Activated T-cell treated with anti-CD3 and anti-CD28 coated beads, Interleukin-2, amount 50 U/mL, for 72 hours (primary cell): ENCODE measurements at places on chromosomes 13 and 19. TPM values are rescaled to one million over a fixed set of nuclear protein-coding genes. Genes with fewer than 3 reads are reported as not detected.

Gene CDX2
- not detected for total RNA-seq

Gene COL5A3
- 1.1 TPM for total RNA-seq

Gene FFAR2
- total RNA-seq: not detected

Gene KLK15
- total RNA-seq: not detected

Gene MCEMP1
- total RNA-seq: not detected

Gene SLC7A9
- 0.28 TPM for total RNA-seq

Gene OR4F17
- total RNA-seq: not detected

Gene PCP2
- 1.9 TPM for total RNA-seq

Gene GFY
- not detected for total RNA-seq

- peaks cover 13% of the 10 kb centered on the region for H3K27me3 ChIP-seq
- H3K36me3 ChIP-seq: no peaks in the 10 kb centered on the region
- no peak for DNase-seq
Observed at GRCh38 chr19:33325920-33326319, 23.6 kb upstream of the CEBPA start.

DNA sequence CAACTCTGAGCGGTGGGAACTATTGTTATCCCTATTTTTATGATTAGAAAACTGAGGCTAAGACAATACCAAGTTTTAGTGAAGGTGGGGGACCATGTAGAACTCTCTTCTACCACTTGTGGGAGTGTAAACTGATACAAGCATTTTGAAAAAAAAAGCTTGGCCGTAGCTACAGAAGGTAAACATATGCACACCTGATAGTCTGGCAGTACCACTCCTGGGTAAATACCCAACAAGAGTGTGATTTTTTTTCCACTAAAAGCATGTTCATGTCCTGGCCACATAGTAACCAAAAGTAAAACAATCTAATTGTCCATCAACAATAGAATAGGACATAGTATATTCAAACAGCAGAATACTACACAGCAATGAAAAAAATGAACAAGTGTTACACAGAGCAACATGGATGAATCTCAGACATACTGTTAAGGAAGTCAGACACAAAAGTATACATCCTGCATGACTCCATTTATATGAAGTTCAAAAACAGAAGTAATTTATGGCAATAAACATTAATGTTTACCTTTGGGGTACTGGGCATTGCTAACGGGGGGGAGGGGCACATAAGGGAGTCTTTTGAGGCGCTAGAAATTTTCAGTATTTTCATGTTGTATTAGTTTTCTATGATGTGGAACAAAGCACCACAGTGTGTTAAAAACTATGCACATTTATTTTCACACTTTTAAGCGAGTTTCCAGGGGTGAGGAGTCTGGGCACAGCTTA is 6.4 kb upstream of the SPATA13 start:
- no peak for DNase-seq
- no peaks in the 10 kb centered on the region for H3K4me1 ChIP-seq
- H3K27me3 ChIP-seq: peaks cover 12% of the 10 kb centered on the region

- peaks cover 55% of the 10 kb centered on the region for H3K27me3 ChIP-seq
- DNase-seq: no peak
- no peak overlapping the region for H3K4me3 ChIP-seq
- H3K36me3 ChIP-seq: no peaks in the 10 kb centered on the region
Observed at GRCh38 chr13:97011446-97012131, 17.3 kb upstream of the OXGR1 start.

- H3K4me1 ChIP-seq: peaks cover 31% of the 10 kb centered on the region
- H3K27ac ChIP-seq: peak overlapping the region; percentile 76
- H3K27me3 ChIP-seq: no peaks in the 10 kb centered on the region
- H3K36me3 ChIP-seq: peaks cover 19% of the 10 kb centered on the region
Observed at GRCh38 chr19:52786078-52786463, 520 bp downstream of the ZNF600 start.

DNA sequence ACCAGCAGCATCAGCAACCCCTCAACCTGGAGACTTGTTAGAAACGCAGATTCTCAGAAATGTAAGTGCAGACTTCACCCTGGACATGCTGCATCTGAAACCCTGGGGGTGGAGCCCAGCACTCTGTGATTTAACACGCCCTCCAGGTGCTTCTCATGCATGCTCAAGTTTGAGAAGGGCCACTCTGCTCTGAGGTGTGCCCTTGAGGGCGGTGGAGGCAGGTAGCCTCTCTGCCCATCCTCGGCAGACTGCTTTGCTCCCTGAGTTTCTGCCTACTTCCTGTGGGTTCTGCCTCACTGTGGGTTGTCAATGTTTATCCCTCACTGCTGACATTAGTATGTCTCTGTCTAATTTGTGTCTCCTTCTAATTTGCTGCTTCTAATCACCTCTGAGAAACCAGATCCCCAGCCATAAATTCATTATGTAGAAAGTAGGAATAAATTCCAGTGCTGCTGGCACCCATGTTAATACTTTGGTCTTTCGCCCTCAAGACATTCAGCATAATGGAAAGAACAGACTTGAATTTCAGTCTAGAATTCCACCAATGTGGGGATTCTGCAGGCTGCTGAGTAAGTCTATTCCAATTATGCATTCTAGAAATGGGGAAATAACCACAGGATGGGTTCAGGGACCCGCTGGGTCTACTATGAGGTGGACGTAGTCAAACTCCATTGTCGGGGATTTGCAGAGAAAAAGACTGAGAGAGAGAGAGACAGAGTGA is 51.3 kb upstream of the CYSLTR2 start:
- no peak overlapping the region for H3K27ac ChIP-seq
- peaks cover 9% of the 10 kb centered on the region for H3K36me3 ChIP-seq
- DNase-seq: no peak
- H3K27me3 ChIP-seq: no peaks in the 10 kb centered on the region

DNA sequence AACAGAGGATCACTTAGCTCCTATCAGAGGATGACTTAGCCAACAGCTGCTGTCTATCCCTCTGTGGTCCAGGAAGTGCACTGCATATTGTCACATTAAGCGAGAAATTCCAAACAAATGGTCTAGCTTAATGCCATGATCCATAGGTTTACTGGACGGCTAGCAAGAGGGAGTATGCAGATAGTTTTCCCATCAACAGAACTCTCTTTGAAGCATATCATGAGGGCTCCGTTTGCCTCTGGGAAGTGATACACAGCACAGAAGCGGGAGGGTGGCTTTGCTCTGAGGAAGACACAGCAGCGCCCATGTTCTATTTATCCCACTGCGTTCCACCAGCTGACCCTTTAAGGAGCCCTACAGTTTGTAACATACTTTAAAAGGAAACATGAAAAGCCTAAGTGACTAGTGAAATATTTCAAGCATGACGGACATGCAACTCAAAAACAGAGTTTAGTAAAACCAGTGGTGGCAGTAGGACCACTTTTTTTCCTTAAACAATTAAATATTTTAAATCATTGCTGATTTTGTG is 52.7 kb downstream of the COL4A1 start:
- H3K4me1 ChIP-seq: no peaks in the 10 kb centered on the region
- DNase-seq: no peak
- no peak overlapping the region for H3K27ac ChIP-seq

- no peak for DNase-seq
- no peaks in the 10 kb centered on the region for H3K27me3 ChIP-seq
- H3K4me3 ChIP-seq: no peak overlapping the region
- no peak overlapping the region for H3K27ac ChIP-seq
- H3K4me1 ChIP-seq: no peaks in the 10 kb centered on the region
Observed at GRCh38 chr13:76703621-76704288, 182.4 kb downstream of the KCTD12 start.

DNA sequence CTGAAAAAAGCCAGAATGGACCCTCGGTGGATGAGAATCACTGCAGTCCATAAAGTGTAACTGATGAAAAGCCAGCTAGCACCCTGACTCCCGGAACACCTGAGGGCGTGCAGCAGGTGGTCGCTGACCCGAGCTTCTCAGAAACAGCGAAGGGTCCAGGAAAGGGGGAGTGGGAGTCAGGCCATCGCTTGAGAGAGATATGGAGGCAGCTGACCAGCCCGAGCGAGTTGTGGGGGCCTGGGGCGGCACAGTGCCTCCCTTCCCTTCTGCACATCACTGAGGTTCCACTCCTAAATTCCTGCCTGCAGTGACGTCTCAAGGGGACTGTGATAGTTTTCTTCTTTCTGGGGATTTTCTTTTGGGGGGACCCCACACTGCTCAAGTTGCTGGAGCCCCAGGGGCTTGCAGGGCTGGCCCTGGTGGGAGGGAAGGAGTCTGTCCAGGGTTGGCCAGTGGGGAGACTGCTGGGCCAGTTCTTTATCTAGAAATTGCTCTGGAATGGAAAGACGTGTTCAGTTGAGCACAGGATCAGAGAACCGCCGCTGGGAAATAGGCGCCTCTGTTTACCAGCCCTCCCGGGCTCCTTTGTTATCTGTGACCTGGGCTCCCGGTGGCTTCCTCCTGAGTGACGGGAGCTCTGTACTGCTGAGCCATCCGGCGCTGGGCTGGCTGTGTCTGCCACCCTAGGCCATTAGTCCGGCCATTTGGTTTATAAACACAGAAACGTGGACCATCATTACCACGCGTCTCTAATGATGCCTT is 71.3 kb downstream of the RAB20 start:
- no peak overlapping the region for H3K4me3 ChIP-seq
- no peaks in the 10 kb centered on the region for H3K27me3 ChIP-seq
- H3K27ac ChIP-seq: no peak overlapping the region
- DNase-seq: no peak

GRCh38 chr19:743168-743687 is 7.7 kb upstream of the MISP start:
- no peak for DNase-seq
- H3K4me3 ChIP-seq: no peak overlapping the region
- H3K27ac ChIP-seq: no peak overlapping the region

- no peak overlapping the region for H3K27ac ChIP-seq
- no peak for DNase-seq
- H3K4me1 ChIP-seq: no peaks in the 10 kb centered on the region
Observed at GRCh38 chr13:106034201-106034600, 501.3 kb downstream of the EFNB2 start.

- H3K4me1 ChIP-seq: peaks cover 5% of the 10 kb centered on the region
- DNase-seq: no peak
- no peak overlapping the region for H3K27ac ChIP-seq
Observed at GRCh38 chr19:20365146-20365545, 198.1 kb downstream of the ZNF486 start.

- DNase-seq: no peak
- peaks cover 12% of the 10 kb centered on the region for H3K4me1 ChIP-seq
- no peak overlapping the region for H3K4me3 ChIP-seq
- H3K27me3 ChIP-seq: no peaks in the 10 kb centered on the region
Observed at GRCh38 chr19:47768604-47769003, 9.9 kb upstream of the SELENOW start.

- no peak overlapping the region for H3K27ac ChIP-seq
- H3K36me3 ChIP-seq: no peaks in the 10 kb centered on the region
- no peak for DNase-seq
- no peak overlapping the region for H3K4me3 ChIP-seq
- H3K4me1 ChIP-seq: no peaks in the 10 kb centered on the region
- no peaks in the 10 kb centered on the region for H3K27me3 ChIP-seq
Observed at GRCh38 chr13:34637138-34637537, 304.9 kb upstream of the NBEA start.

DNA sequence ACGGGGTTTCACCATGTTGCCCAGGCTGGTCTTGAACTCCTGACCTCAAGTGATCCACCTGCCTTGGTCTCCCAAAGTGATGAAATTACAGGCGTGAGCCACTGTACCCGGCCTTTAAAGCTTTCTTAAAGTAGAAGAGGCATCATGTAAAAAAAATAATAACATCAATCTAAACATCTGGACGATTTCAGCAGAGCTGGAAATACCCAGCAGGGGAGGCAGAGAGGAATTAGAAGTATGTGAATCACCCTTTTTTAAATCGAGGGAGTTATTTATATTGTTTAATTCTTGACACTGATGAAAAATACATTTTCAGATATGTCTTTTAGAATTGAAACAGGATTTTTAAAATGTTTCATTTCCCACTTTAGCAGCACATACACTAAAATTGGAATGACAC is 37.4 kb upstream of the MTIF3 start:
- no peak for DNase-seq
- no peak overlapping the region for H3K4me3 ChIP-seq
- no peaks in the 10 kb centered on the region for H3K27me3 ChIP-seq
- peaks cover 6% of the 10 kb centered on the region for H3K4me1 ChIP-seq

- no peak overlapping the region for H3K27ac ChIP-seq
- H3K27me3 ChIP-seq: no peaks in the 10 kb centered on the region
- no peak for DNase-seq
Observed at GRCh38 chr13:77563111-77563510, 27.6 kb downstream of the SCEL start.

DNA sequence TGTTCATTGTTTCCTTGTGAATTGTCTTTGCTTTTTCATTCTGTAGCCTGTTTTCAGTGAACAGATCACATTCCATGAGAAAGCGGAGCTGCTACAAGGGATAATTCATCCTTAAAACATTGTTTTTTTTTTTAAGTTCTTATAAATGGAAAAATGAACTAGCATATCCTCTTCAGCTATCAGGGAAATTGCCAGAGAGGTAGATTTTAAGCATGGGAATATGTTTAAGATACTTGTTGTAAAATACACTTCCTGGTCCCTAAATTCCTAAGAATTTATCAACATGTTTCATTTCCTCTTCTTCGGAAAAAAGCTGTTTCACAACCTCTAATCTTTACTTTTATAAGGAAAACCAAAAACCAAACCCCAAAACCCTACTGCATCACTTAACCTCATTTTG is 238.0 kb downstream of the POSTN start:
- no peaks in the 10 kb centered on the region for H3K36me3 ChIP-seq
- H3K27ac ChIP-seq: no peak overlapping the region
- no peak for DNase-seq
- H3K27me3 ChIP-seq: no peaks in the 10 kb centered on the region

DNA sequence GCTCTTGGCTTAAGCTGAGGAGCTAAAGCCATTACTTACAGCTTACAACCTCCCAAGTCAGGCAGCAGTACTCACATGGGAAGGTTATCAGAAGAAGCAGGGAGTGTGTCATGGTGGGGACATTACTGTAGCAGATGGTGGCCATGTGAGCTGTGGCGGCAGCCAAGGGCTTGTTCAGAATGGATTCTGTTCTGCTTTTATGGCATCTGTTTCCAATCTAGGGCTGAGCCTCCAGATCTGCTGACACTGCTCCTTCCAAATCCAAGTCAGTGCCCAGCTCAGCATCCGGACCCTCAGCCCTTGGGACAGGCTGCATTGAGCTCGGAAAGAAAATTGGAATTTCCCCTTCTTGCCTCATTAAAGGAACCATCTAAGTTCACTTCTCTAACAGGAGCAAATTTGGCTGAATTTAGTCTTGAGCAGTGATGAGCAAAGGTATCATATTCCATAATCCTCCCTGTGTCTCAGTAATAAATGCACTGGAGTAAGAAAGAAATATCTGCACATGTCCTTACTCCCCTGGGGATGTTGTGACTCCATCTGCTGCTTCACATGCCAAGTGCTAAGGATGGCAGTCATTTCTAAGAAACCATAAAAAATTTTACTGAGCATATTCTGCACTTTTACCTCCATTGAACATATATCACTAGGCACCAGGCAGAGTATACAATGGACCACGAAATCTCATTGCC is 73.9 kb downstream of the KCTD12 start:
- no peak overlapping the region for H3K4me3 ChIP-seq
- H3K27me3 ChIP-seq: peaks cover 23% of the 10 kb centered on the region
- H3K4me1 ChIP-seq: no peaks in the 10 kb centered on the region
- no peak overlapping the region for H3K27ac ChIP-seq
- no peak for DNase-seq
- H3K36me3 ChIP-seq: peaks cover 3% of the 10 kb centered on the region
